ENCODE measurements at places on chromosomes 12 and 14.

- no peak for DNase-seq
These were observed 2.9 kb downstream of the NUDT4 start for GRCh38 chr12:93380480-93381121.

DNA sequence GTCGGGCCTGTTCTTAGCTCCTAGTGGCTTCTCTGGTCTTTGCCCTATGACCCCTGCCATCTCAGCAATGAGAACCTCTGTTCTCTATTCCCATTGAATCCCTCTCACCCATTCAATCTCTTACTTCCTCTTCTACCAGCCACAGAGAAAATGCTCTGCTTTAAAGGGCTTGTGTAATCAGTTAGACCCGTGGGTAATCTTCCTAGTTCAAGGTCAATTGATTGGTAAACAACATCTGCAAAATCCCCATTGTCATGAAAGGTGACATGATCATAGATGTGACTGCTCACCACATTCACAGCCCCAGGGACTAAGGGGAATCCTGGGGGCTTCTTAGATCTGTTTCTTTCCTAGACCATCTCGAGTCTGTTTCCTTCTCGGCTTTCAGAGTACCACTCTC, 7.2 kb upstream of the CCDC197 start:
- DNase-seq: no peak

DNA sequence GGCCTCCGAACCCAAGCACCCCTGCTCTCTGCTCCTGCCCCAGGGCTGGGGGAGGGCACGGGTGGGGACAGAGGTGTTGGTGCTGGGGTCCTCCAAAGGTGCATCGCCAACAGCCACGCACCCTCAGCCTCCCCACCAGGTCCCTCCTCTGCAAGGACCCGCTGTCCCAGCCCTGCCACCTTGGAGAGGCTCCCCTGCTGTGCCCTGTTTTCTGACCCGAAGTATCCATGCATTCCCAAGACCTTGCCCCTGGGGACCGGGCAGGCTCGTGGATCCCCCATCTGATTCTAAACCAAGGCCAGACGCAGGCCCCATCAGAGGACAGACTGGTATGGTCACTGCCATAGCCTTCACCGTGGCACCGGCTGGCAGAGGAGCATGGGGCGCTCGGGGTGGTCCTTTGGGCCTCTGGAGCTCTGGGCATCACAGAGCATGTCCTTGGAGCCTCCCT, 22.7 kb upstream of the BEGAIN start:
- no peak for DNase-seq

DNA sequence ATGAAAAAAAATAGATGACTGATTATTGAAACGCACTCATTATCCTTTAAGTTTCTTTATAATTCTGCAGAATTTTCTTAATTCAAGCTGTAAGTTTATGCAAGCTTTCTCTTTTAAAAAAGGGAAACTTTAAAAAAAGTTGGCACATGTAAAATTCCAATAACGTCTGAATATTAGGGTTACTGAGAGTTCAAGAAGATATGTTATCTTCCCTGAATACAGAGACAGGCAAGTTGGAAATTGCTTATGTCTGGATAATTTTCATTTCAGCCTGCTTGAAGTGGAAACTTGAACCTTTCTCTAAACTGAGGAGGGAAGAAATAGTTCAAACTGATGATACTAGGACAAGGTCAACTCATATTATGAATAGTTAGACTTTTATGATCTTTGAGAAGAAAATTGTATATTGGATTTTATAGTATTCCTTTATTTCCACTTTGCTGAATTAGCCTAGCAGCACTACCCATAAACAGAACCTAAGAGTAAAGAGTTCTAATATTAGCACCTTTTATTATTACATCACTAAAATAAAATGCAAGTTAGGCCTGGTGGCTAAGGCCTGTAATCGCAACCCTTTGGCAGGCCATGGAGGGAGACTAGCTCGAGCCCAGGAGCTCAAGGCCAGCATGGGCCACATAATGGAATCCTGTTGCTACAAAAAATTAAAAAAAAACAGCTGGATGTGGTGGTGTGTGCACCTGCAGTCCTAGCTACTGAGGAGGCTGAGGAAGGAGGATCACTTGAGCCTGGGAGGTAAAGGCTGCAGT, 288.0 kb downstream of the TRHDE start:
- DNase-seq: no peak

GRCh38 chr12:97283297-97283696, 179.3 kb upstream of the RMST start:
- DNase-seq: peak; percentile 1

DNA sequence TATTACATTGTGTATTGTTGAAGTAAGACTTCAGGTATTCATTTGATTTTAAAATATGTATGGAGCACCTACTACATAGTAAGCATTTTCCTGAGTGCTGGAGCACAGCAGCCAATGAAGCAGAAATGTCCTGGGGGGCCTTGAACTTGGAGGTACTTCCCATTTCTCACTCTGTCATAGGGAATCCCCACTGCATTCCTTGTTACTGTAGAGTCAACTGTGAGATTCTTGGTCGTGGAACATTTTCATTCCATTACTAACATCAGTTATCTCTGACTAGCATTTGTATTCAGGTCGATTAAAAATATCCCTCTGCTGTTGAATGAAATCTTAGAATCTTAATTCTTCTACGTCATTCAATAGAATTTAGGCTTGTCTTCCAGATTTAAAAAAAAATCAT, 66.7 kb downstream of the PDE3A start:
- DNase-seq: no peak

- DNase-seq: no peak
These were observed 12.9 kb downstream of the RIOX1 start for GRCh38 chr14:73503648-73504047.

GRCh38 chr14:65096323-65097089, 5.8 kb downstream of the MAX start:
- peak; percentile 53 for DNase-seq

- no peak for DNase-seq
These were observed 2.8 kb upstream of the FOXG1 start for GRCh38 chr14:28763751-28764256.

DNA sequence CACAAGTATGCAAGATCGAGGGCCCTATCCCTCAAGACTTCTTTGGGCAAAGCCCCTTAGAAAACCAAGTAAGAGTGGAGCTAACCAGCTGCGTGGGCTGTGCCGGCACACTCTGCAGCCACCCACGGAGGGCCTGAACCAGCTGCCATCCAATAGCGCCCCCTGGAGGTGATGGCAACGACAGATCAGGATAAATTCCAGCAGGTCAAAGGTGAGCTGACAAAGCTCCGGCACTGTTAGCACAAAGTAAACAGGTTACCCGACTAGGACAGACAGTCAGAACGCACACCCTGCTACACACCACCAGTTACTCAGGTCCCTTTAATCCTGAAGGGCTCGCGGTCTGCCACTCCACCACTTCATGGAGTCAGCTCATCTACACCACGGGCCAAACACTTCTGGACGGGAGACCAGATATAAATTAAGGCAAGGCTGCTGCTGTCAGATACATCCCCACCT, 4.9 kb downstream of the ZBTB39 start:
- peak; percentile 79 for DNase-seq

- no peak for DNase-seq
These were observed 3.6 kb downstream of the ANKRD9 start for GRCh38 chr14:102505775-102506625.

GRCh38 chr12:53224061-53224896, 7.7 kb downstream of the RARG start:
- no peak for DNase-seq

GRCh38 chr14:81416981-81417380, 16.9 kb upstream of the STON2 start:
- DNase-seq: no peak

DNA sequence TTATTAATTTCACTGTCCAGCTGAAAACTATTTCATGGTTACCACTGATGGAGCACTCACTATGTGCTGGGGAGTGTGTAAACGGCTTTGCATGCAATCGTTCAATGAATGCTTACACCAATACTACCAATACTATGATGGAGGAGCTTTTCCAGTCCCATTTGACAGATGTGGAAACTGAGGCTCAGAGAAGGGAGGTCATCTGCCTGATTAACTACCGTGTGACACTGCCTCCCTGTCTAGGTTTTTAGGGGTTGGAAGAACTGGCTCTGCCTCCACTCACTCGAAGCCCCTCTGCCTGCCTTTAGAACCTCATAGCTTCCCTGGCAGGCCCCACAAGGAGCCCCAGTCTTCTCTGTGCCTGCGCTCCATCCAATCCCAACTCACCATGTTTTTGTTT, 11.9 kb downstream of the MSI1 start:
- no peak for DNase-seq

GRCh38 chr12:4562034-4562657, at the start of gene DYRK4:
TSS of gene DYRK4 (plus strand) at chr12:4562208. CDS start at chr12:4562246, 38 bp downstream.
- peak; percentile 8 for DNase-seq

GRCh38 chr12:22600181-22600580, 24.8 kb upstream of the ETNK1 start:
- DNase-seq: no peak

DNA sequence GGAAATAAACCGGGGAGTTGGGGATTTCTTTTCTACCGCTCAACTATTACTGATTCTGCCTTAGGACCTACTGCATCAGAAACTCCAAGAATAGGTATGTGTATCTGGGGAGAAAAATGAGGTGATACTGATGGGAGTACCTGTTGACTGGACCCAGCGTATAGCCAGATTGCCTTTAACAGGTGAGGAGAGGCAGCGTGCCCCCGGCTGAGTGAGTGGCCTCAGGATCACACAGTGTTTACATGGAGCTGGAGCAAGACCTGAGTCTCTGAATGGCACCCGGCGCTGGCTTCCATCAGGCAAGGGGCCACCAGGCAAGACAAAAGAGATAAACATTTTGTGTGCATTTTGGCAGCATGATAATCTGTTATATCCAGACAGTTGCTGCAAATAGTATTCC, 496.2 kb downstream of the EGLN3 start:
- DNase-seq: no peak

DNA sequence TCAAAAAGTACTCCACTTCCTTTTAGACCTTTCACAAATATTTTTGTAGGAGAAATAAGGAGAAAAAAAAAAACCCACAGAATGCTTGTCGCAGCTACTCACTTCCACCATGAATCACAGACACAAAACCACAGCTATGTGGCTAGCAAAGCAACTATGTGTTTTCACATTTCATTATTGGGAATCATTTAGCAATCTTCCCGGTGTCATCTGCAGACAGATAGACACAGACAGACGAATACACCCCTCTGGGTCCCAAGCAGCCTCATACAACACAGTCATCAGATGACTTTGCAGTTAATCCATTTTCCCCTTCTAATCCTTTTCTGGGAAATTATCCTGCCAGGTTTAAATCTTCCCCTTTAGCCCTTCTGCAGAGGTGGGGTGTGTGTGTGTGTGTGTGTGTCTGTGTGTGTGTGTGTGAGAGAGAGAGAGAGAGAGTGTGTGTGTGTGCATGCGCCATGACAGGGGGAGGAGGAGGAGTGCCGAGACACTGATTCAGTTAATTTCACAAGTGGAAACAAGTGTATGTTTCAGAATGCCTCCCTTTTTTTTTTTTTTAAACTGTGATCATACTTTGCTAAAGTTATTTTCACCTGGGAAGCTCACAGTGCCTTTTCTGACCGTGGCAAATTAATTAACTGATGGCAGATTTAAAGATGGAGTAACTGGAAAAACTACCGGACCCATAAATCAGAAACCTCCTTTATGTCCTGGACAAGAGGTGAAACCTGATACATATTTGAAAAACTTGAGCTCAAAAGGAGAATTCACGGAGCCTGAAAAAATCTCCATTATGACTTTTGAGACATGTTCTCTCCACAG, 39.9 kb downstream of the LTBP2 start:
- peak; percentile 30 for DNase-seq

GRCh38 chr12:132236930-132237771, 92.2 kb downstream of the GALNT9 start:
- DNase-seq: no peak

DNA sequence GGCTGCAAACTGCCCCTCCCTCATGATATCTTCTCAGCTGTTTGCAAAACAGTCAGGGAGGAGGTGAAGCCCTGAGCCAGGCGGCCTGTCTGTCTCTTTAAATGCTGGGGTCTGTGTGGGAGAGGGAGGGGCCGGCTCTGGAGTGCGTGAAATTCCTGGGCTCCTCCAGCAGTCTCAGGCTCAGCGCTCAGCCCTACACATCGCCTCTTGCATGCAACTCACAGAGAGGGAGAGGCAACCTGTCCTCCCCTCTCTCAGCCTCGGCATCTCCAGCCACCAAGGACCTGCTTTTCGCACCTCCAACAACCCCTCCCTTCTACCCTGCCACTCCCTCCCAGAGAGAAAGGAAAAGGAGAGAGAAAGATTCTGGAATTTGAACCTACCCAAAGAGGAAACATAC, at the start of gene NRXN3:
NRXN3 (plus strand) TSS at position 171 of the 400 bp plus-strand sequence. CDS start 72,721 bp downstream, outside the sequence.
- no peak for DNase-seq

DNA sequence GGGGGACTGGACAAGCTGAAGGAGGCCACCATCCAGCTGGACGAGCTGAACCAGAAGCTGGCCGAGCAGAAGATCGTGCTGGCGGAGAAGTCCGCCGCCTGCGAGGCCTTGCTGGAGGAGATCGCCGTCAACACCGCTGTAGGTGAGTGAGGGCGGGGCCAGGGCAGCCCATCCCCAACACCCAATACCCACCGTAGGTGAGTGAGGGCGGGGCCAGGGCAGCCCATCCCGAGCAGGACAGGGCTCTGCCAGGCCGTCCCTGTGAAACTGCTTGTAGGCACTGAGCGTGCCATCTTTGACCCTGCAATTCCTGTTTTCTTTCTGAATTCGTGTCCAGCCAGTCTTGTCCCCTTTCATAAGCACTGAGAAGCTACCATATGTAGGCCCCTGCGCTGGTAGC, 74.0 kb downstream of the CCDC92 start:
- no peak for DNase-seq

- no peak for DNase-seq
These were observed 63.1 kb upstream of the ESRRB start for GRCh38 chr14:76312821-76313220.

DNA sequence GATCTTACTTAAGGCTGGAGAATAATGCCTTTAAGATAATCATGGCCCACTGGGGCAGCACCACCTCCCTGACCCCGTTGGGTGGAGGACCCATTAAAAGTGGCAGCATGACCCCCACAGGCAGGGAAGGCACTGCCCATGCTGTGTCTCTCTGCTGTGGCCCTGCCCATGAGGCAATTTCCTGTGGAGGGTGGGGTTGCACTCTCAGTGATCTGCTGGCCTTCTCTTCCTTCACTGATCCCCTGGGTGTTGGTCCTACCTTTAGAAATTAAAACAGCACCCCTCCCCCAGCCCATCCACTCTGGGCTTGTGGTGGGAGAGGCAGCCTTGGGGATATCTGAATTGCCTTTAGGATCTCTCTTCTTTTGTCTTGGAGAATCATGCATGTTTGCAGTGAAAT, 17.3 kb downstream of the KLRK1 start:
- DNase-seq: no peak

DNA sequence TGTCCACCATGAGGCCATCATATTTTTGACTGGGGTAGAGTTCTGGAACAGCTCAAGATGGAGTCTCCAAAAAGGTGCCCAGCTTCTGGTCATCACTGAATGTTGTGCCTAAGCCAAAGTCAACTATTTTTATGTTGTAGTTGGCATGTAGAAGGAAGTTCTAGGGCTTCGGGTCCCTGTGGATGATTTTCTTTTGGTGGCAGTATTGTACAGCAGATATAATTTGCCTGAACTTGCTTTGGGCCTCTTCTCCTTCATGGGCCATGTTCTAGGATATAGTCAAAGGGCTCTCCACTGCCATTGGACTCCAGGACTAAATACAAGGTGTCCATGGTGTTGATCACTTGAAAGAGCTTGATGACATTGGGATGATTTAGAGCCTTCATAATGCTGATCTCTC, 143.6 kb downstream of the SLC38A4 start:
- no peak for DNase-seq
